Activated T-helper 2 cell treated with anti-CD3 and anti-CD28 coated beads, Interferon-gamma antibody, Interleukin-2, Interleukin-4, amounts not matched to agents 10 μg/mL and 5 μg/mL and 100 μg/mL, durations not matched to agents 14 hours and 24 hours and 36 hours (primary cell): ENCODE measurements at places on chromosomes 16 and 17. TPM values are rescaled to one million over a fixed set of nuclear protein-coding genes. Genes with fewer than 3 reads are reported as not detected.

Gene NR1D1
- 6.6 and 6.8 TPM in 2 replicates for total RNA-seq

DNA sequence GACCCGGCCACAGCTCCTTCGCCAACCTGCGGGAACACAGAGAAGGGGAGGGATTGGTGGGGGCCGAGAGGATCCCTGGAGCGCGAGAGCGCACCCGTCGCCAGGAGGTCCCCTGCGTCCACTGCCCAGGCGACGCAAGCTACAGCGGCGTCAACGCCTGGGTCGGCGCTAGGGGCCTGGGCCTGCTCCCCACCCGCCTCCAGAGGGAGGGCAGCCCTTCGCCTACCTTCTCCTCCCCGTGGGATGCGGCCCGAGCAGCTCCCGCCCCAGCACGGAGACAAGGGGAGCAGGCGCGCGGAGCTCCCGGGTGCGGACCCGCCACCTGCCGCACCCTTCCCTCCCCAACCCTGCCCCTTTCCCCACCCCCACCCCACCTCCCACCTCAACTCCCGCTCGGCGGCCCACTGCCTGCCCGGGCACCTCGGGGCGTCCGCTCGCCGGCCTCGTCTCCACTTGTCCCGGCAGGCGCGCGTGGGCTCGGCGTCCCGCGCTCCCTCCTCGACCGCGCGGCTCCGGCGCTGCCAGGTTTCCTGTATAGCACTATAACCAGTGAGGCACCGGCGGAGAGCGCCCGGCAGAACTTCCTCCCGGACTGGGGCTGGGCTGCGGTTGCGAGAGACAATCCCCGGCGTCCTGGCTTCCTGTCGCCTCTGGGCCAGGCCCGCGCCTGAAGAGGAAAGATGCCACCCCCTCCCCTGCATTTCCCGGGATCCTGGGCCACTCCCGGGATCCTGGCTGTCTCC lies 119.1 kb upstream of the SMURF2 start:
- peaks cover 21% of the 10 kb centered on the region for H3K4me1 ChIP-seq
- DNase-seq, result peak; percentile 49
- peak overlapping the region; percentile 42 for H3K27ac ChIP-seq
- peak overlapping the region; percentile 75 for H3K4me3 ChIP-seq
- H3K36me3 ChIP-seq, result peaks cover 24% of the 10 kb centered on the region

- no peaks in the 10 kb centered on the region for H3K4me1 ChIP-seq
- H3K27me3 ChIP-seq, result no peaks in the 10 kb centered on the region
- no peak overlapping the region for H3K4me3 ChIP-seq
- no peak overlapping the region for H3K27ac ChIP-seq
Observed at GRCh38 chr16:77499373-77500285, 64.8 kb upstream of the ADAMTS18 start.

- DNase-seq, result no peak
- H3K4me1 ChIP-seq, result peaks cover 2% of the 10 kb centered on the region
- peaks cover 13% of the 10 kb centered on the region for H3K27me3 ChIP-seq
- no peak overlapping the region for H3K27ac ChIP-seq
- no peaks in the 10 kb centered on the region for H3K36me3 ChIP-seq
- H3K4me3 ChIP-seq, result no peak overlapping the region
Observed at GRCh38 chr17:8793649-8794048, 5.5 kb downstream of the MFSD6L start.

DNA sequence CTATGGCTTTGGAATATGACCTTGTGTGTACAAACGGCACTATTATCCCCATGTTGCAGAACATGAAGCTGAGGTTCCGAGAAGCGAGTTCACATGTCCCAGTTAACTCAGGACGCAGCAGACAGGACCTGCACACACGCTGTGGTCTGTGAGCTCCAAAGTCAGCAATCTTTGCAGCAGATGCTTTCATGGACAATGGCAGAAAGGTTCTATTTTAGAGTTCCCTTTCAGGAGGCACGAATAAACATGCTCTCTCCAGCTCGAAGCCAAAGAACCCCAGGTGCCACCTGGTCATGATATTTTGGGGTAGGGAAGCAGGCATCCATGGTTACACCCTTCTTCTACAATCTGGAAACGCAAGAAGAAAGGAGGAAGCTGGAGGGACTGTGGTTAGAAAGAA lies 412.0 kb downstream of the TMEM114 start:
- H3K4me3 ChIP-seq, result no peak overlapping the region
- H3K27ac ChIP-seq, result no peak overlapping the region
- no peak for DNase-seq
- no peaks in the 10 kb centered on the region for H3K27me3 ChIP-seq
- no peaks in the 10 kb centered on the region for H3K36me3 ChIP-seq
- no peaks in the 10 kb centered on the region for H3K4me1 ChIP-seq

- no peak overlapping the region for H3K27ac ChIP-seq
- no peaks in the 10 kb centered on the region for H3K4me1 ChIP-seq
- no peak overlapping the region for H3K4me3 ChIP-seq
Observed at GRCh38 chr17:80025140-80025539, 10.5 kb downstream of the TBC1D16 start.

Gene HSD17B2
- total RNA-seq, result not detected in 2 replicates

GRCh38 chr17:4317610-4318009 lies 48.9 kb downstream of the UBE2G1 start:
- peaks cover 30% of the 10 kb centered on the region for H3K4me1 ChIP-seq
- no peaks in the 10 kb centered on the region for H3K36me3 ChIP-seq
- no peak overlapping the region for H3K27ac ChIP-seq
- no peaks in the 10 kb centered on the region for H3K27me3 ChIP-seq
- H3K4me3 ChIP-seq, result no peak overlapping the region
- no peak for DNase-seq

DNA sequence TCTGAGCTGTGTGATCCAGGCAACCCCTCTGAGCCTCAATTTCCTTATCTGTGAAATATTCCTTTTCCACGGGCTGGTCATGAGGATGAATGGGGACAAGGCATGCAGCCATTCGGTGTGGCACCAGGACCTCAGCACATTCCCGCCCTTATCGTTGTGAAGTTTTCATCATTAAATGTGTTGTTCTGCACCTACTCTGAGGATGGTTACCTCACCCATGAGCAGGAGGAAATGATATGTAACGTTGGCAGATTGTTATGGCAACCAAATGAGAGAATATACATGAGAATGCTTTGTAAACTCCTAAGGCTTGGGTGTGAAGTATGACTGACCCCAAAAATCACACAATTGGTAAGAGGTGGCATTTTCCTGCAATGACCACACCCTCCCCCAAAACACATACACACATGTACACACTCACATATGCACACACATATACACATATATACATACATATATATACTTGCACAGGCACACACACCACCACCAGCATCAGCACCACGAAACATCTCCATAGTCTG lies 39.5 kb downstream of the SMARCE1 start:
- peak overlapping the region; percentile 80 for H3K27ac ChIP-seq
- H3K4me3 ChIP-seq, result peak overlapping the region; percentile 14
- no peak for DNase-seq

GRCh38 chr17:81482673-81483072 lies 29.9 kb downstream of the ACTG1 start:
- no peak for DNase-seq
- no peak overlapping the region for H3K27ac ChIP-seq
- H3K4me1 ChIP-seq, result peaks cover 11% of the 10 kb centered on the region
- peaks cover 32% of the 10 kb centered on the region for H3K27me3 ChIP-seq
- peak overlapping the region; percentile 13 for H3K4me3 ChIP-seq

DNA sequence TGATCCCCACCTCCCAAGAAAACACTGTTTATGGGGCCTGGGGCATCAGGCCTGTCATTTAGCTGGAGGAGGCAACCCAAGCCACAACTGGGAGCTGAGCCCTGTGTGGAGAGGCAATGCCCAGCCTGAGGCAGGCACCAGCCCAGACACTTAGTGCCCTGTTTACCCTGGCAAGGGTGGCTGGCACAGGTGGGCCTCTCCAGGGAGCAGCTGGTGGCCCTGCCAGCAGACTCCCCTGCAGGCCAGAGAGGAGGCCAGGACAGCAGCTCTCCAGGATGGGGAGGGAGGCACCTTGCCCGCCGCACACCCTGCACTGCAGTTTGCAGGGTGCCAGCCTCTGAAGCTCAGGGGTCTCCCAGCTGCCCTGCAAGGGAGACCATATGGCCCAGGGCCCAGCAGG lies 9.1 kb upstream of the TMEM92 start:
- peaks cover 5% of the 10 kb centered on the region for H3K27me3 ChIP-seq

Gene MEIOB
- total RNA-seq, result not detected in 2 replicates

Gene SYCE1L
- total RNA-seq, result 5.4 and 6.2 TPM in 2 replicates

- H3K27ac ChIP-seq, result no peak overlapping the region
- no peak overlapping the region for H3K4me3 ChIP-seq
- no peak for DNase-seq
- peaks cover 53% of the 10 kb centered on the region for H3K27me3 ChIP-seq
Observed at GRCh38 chr17:74429604-74430384, 2.1 kb upstream of the GPRC5C start.

DNA sequence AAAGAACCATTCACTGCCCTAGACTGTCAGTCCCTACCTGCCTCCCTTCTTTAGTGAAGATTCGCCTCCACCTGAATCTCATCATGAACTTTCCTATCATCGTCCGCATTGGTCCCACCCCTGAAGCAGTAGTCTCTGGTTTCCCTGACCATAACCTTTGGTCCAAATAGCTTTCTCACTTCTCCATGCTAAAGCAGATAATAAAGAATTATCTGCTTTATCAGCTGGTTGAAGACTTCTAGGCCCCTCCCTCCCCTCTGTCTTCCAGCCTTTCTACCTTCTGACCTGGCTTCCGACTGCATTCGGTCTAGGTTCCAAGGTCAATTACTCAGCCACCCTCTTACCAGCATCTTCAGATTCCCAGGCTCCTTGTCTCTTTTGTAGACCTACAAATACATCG lies 650.9 kb downstream of the HS3ST4 start:
- H3K4me3 ChIP-seq, result no peak overlapping the region
- DNase-seq, result no peak
- no peaks in the 10 kb centered on the region for H3K27me3 ChIP-seq

Gene MYCBPAP
- 3.1 and 4.4 TPM in 2 replicates for total RNA-seq

DNA sequence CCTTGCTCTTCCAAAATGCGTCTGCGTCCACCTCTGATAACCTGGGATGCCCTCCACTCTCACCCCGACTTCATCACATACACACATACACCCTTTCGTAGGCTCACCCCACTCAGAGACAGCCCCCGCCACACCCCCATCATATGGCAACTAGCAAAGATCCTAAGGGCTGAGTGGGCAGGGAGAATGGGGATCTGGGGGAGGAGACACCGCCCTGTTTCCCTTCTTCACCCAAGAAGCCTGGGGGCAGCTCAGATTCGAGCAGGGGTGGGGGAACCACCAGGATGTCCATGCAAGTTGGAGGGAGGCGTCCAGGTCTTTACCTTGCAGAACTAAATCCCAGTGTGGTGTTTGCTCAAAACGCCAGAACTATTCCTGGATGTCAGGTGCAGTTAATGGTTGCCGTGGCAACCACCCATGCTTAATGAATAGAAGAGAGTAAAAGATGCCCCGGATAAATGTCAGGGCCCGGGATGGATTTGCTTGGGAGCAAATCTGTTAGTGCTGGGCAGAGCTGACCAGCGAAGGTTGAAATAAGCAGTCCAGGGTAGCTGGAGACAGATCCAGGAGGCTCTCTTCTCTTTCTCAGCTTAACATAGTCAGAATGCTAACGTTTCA lies 72.8 kb downstream of the CACNG3 start:
- H3K27me3 ChIP-seq, result peaks cover 9% of the 10 kb centered on the region
- H3K27ac ChIP-seq, result no peak overlapping the region
- no peaks in the 10 kb centered on the region for H3K4me1 ChIP-seq
- no peak overlapping the region for H3K4me3 ChIP-seq

Gene TNRC6A
- total RNA-seq, result 47.3 and 50.3 TPM in 2 replicates

- peaks cover 46% of the 10 kb centered on the region for H3K36me3 ChIP-seq
- peak; percentile 91 for DNase-seq
- peaks cover 39% of the 10 kb centered on the region for H3K4me1 ChIP-seq
- H3K4me3 ChIP-seq, result peak overlapping the region; percentile 99
- no peaks in the 10 kb centered on the region for H3K27me3 ChIP-seq
- H3K27ac ChIP-seq, result peak overlapping the region; percentile 99
Observed at GRCh38 chr17:58331815-58332777, 3.5 kb upstream of the TSPOAP1 start.

GRCh38 chr16:69495821-69496220 lies 69.9 kb upstream of the NFAT5 start:
- H3K4me1 ChIP-seq, result peaks cover 3% of the 10 kb centered on the region
- no peak overlapping the region for H3K27ac ChIP-seq
- DNase-seq, result no peak
- no peaks in the 10 kb centered on the region for H3K27me3 ChIP-seq
- no peaks in the 10 kb centered on the region for H3K36me3 ChIP-seq

Gene OR1F1
- total RNA-seq, result not detected in 2 replicates

Gene SLC13A2
- total RNA-seq, result not detected in 2 replicates

Gene GGT6
- not detected in 2 replicates for total RNA-seq

DNA sequence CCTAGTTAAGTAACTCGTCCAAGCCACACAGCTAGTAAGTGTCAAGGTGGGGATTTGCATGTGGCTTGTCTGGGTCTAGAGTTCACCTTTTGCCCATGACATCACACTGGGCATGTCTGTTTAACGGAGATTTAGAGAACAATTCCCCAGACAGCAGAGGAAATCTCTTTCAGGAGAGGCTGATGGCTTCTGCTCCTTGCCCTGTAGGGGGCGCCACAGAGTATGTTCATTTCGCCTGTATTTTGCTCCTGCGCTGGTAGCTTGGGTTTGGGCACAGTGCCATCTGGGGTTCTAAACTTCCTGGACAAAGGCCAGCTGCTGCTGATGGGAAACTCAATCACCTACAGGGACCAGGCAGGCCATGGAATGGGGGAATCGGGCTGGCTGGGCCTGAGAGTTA lies 20.4 kb downstream of the OTOA start:
- no peak overlapping the region for H3K27ac ChIP-seq
- no peaks in the 10 kb centered on the region for H3K36me3 ChIP-seq
- H3K4me3 ChIP-seq, result no peak overlapping the region
- no peak for DNase-seq
- H3K27me3 ChIP-seq, result peaks cover 3% of the 10 kb centered on the region

- no peak overlapping the region for H3K27ac ChIP-seq
- H3K4me1 ChIP-seq, result peaks cover 55% of the 10 kb centered on the region
- H3K27me3 ChIP-seq, result no peaks in the 10 kb centered on the region
- peaks cover 69% of the 10 kb centered on the region for H3K36me3 ChIP-seq
- H3K4me3 ChIP-seq, result no peak overlapping the region
Observed at GRCh38 chr17:57983446-57983845, 4.6 kb downstream of the VEZF1 start.

Gene HIC1
- 42.6 and 43.5 TPM in 2 replicates for total RNA-seq

DNA sequence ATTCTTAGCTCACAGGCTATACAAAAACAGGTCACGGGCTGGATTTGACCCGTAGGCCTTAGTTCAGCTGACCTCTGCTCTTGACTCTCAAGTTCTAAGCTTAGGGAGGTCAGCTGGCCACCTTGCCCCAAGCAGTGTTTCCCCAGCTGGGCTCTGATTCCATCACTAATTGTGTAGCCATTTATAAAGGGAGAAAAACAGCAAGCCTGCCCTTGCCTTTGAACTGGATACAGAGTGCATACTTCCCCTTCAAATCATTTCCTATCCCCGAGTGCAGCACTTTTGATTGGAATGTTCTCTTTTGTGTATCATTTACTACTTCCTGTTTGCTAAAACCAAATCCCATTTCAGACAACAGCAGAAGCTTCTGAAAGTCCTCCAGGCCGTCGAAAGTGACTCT lies 153.6 kb downstream of the KATNIP start:
- H3K36me3 ChIP-seq, result no peaks in the 10 kb centered on the region
- DNase-seq, result no peak
- no peaks in the 10 kb centered on the region for H3K27me3 ChIP-seq
- H3K4me3 ChIP-seq, result no peak overlapping the region

- H3K36me3 ChIP-seq, result no peaks in the 10 kb centered on the region
- H3K4me1 ChIP-seq, result peaks cover 9% of the 10 kb centered on the region
- H3K27me3 ChIP-seq, result peaks cover 38% of the 10 kb centered on the region
- H3K4me3 ChIP-seq, result no peak overlapping the region
Observed at GRCh38 chr17:44310609-44311376, 2.4 kb downstream of the RUNDC3A start.
